Ecto neural progenitor cell (in vitro differentiated cells): ENCODE measurements at places on chromosomes 16 and 17.
A peak's percentile ranks its signal among the peaks of the same experiment; 100 is the strongest.

DNA sequence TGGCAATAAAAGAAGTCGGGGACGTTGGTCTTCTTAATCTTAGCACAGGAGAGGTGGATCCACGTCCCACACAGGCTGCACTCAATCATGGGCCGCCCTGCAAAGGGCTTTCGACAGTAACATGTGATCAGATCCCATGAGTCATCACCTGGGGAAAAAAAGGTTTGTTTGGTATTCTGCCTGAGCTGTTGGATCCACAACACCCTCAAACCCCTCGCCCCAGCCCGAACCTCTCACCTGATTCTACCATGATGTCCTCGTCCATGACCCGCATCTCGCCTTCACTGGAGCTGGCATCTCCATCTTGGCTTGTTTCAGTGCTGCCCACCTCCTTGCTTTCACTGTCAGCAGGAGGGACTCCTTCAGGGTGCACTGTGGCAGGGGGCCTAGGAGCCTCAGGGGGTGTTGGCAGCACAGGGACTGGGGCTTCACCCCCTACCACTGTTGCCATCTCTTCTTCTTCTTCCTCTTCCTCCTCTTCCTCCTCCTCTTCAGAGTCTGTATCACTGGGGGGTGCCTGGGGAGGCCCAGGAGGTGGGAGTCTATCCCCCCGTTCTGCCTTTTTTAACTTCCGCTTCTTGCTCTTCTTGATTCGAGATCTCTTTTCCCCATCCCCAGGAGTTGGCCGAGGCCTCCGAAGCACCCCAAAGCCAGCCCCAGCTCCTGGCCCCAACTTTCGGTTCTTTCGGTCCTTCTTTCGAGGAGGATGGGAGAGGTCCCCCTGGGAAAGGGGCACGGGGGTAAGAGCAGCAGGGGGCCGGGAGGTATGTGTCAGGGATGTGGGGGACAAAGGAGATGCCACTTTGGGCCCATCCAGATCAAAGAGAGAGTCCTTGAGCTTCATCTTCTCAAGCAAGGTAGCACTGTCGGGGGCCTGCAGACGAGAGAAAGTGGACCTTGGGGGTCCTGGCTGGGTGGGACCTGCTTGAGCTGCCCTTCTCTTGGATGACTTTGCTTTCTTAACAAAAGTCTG is 1.7 kb upstream of the DVL2 start:
- no peak for DNase-seq

GRCh38 chr17:62017496-62017895 is 47.6 kb downstream of the MED13 start:
- no peak for DNase-seq

GRCh38 chr16:72946474-72947194 is 101.3 kb downstream of the ZFHX3 start:
- DNase-seq, result no peak

DNA sequence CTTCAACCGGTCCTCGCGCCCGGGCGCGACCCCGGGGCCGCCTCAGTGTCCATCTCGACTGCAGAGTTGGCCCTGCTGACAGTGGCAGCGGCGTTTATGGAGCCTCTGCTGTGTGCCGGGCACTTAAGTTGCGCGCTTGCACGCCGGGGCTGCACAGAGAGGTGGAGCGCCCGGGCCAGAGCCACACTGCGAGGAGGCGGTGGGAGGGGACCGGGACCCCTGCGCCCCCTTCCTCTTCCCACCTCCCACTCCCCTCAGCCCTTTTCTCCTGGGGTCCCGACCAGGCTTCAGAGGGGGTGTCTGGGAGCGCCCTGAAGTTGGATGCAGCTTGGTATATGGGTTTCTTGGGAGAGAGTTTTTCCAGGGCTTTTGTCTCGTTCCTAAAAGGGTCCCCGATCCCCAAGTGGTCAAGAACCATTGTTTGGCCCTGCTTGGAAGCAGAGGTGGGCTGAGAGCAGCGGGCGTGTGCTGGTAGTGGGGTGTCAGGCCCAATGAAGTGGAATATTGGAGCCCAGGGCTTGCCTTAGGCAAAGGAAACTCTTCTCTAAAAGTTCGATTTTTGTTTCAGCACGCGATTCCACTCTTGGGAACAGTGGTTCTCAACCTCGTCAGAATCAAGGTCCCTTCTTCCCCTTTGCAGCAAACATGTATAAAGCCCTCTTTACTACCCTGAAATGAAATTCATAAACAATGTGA is 605 bp downstream of the MRTFB start:
- no peak for DNase-seq

- no peak for DNase-seq
Observed at GRCh38 chr16:77168901-77169300, 22.1 kb upstream of the MON1B start.

- no peak for DNase-seq
Observed at GRCh38 chr16:53372992-53373871, 61.0 kb upstream of the RBL2 start.

GRCh38 chr17:35866341-35866950 is 2.2 kb downstream of the HEATR9 start:
- DNase-seq, result no peak

DNA sequence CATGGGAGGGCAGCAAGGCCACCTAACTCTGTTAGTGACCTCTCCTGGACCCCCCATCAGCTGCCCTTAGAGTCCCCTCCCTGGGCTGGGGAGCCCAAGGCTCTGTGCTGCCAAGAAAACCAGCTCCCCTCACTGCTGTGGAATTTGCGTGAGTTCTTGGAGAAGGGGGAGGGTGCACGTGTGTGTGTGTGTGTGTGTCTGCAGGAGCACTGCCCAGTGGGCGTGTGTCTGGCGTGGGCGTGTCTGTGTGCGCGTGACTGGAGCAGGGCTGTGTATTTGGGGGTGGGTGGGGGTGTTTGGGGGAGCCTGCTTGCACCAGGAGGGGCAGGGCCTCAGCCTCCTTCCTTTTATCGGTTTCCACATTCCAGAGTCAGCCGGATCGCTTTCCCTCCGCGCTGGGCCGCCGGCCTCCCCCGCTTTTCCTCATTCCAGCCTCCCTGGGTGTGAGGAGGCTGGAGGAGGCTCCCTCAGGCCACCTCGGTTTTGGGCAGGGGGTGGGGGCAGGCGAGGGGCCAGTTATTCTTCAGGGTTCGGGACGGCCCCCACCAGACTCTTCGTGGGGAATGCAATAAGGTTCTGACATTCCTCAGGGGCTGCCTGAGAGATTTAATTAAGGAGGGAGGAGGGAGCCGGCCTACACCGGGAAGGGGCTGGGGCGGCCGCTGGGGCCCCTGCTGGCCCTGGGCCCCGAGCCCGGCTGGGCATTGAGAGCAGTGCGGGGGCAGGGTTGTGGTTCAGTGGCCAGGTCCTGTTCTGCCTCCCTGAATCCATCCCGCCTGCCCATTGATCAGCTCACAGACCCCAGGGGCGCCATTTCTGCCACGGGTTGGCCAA is 2.5 kb downstream of the VASN start:
- DNase-seq, result peak; percentile 78

DNA sequence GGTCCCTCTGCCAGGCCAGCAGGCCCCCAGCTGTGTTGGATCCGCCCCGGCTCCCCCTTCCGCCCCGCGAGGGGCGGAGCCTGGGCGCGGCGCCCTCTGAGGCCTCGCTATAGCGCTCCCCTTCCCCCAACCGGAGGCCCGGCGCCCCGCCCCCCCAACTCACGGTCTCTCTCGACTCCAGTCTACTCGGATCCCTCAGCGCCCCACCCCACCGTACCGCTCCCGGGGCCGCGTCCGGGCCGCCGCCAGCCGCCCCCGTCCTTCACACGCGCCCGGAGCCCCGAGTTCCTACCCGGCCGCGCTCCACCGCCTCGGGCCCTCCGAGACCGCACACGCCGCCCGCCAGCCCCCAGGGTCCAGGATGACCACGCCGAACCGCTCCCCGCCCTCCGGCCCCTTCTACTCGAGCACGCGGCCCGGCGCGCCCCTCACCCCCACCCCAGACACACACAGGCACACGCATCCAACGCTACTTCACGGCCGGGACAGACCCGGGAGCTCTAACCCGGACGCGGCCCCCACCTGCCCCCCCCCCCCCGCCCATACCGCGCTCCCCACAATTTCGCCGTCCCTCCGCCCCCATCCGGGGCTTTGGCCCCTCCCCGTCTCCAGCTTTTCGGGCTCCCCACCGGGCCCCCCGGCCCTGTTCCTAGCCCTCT is 1.4 kb downstream of the PHF23 start:
- peak; percentile 93 for DNase-seq

DNA sequence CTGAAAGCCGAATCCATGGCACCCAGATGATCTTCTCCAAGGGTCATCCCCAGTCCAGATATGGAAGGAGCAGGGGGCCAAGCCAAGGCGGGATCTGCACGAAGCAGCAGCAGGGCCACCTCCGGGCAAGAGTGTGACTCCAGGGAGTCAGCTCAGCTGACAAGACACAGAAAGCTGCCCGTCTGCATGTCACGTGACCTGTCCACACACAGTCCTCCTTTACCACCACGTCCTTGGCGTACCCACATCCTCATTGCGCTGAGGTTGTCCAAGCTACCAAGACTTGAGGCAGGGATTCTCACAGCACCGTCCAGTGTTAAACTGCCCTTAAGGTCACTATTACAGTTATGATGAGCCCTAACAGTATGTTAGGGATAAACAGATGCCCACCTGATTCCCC is 11.3 kb upstream of the CYTH1 start:
- DNase-seq, result no peak

DNA sequence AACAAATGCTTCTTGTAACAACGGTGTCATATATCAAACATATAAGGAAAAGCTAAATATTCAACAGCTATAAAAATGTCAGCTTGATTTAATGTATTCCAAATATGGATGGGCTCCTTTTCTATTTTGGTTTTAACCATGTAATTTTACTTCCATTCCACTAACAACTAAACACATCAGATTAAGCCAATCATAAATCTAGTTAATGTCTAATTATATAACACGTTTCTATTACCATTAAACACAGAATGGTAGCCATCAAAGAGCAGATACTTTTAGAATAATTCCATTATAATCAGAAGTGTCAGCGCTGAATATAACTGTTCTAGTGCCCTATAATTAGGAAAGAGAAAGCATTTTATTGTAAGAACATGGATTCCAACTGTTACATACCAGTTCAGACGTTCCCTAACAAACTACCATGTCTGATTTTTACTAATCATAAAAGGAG is 10.0 kb downstream of the CMC2 start:
- no peak for DNase-seq

GRCh38 chr16:71570144-71570543 is 6.7 kb downstream of the TAT start:
- DNase-seq, result no peak

DNA sequence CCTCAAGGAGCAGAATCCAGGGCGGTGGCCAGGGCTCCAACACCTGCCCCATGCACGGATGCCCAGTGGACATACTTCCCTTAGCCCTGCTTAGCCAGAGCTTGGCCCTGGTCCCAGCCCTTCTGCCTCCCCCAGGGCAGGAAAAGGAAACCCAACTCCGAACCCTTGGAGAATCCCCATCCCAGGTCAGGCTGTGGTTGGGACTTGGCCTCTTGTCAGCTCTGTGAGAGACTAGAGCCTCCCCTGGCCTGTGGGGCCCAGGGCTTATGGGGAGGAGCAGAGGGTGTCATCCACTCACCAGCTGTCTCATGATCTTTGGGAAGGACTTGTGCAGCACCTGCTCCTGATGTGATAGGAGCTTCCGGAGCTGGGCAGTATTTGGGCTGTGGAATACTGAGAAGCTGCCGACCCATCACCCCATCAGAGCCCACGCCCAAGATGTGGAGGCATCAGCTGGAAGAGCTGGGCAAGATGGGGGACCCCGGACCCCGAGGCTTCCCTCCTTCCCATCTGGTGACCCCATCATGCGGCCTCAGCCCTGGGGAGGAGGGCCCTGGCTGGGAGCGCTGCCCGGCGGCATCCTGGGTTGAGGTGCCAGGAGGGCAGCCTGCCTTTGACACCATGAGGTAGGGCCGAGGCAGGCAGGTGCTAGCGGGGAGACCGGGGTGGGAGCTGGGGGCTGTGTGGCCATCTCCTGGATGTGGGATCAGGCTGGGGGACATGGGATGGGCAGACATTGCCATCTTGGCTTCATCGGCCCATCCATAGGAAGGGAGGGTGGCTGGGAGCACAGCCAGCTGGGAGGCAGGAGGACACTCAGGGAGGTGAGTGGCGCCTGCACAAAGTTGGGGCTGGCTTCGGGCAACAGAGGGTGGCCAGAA is 45.1 kb downstream of the TNFRSF13B start:
- DNase-seq, result no peak

DNA sequence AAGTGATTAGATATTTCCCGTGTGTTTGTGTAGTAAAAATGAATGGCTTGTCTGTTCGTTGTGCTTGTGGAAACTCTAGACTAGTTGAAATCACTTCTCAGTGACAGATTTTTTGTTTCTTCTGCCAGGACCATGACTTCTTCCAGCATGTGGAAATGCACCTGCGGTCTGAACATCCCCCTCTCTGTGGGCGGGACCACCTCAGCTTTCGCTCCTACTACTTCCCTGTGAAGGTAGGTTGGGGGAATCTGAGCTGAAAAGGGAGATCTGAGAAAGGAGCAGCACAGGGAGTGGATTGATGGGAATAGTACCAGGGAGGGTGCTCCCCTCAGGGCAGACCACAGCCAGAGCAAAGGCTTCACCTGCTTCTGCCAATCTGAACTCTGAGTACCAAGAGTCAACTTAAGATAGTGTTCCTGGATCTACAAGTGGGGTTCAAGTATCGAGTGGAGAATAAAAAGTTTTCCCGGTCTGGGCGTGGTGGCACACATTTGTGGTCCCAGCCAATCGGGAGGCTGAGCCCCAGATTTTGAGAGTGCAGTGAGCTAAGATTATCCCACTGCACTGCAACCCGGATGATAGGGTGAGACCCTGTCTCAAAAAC is 47.5 kb downstream of the SF3B3 start:
- DNase-seq, result no peak
